Activated gamma-delta T cell (primary cell): ENCODE measurements at places on chromosomes 11 and 22.

DNA sequence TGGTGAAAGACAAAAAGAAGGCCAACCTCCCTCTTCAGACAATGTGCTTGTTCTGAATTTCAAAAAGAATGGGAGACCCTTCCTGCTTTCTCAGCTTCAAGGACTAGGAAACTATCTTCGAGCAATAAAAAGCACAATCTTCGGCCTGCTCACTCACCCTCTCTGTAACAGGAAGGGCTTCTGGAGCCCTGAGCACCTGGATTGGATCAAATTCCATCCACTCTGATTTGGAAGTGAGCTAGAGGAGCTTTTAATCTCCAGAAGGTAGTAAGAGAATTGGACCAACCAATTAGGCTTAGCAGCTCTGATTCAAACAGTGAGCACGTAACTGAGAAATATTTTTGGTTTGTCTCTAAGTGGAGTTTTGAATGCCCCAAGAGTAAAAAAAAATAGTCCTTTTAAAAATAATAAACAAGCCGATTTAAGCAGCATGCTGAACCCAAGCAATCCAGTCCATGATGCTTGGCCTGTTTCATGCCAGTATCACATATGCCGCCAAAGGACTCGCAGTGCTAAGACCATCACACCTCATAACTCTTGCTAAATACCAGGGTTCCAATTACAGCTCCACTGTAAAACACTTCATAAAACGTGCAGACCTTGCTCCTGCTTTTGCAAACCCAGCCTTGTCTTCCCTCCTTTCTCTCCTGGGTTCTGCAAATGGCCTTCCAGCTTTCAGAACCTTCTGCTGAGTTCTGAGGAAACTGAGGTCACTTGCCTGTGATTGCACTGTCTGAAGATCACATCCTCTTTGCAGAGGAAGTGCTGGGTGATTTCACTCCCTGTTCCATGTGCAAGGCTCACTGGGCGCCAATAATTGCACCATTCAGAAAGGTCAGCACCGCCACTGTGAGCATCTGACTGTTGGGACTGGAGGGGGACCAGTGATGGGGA, 74.4 kb downstream of the SLC1A2 start:
- DNase-seq = no peak

DNA sequence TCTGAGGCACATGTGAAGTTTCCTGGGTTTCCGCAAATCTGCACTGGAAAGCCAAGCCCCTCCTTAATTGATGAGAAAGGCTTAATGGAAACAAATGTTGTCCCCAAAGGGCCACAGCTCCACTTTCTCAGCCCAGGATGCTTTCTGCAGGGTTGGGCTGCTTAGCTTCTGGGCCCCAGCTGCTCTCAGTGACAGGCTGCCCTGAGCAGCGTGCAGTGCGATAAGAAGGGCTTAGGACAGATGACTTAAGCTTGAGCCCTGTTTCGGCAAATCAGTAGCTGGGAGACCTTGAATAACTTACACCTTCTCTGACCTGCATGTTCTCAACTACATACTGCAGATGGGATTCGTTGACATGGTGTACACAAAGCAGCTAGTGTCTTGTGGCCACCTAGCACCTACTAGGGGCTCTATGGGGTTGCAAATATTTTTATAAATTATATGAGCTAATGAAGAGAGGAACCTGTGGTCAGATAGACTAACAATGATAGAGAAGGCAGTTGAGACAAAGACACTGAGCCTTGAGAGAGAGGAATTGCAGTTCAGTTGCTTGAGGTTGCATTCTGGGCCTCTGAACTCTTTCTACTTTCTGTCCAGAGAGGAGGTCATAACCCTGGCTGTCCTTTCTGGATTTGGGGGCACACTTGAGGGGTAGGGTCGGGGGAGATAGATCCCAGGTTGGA, 11.5 kb downstream of the STX3 start:
- no peak for DNase-seq

DNA sequence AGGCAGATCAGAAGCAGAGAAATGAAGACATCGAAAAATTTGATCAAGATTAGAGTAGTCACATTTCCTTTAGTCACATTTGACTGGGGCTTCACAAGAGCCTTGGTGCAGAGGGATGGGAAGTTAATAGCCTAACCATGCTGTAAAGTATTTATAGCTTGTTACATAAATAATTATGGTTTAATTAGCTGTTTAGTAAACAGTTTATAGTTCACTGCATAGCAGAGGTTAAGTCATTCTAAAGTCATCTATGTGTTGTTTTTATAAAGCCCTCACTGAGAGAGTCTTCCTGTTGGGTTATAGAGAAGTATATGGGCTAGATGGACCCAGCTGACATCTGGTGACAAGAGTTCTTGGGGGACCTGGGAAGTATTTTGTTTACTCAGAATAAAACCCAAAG, 47.1 kb downstream of the INSC start:
- DNase-seq = no peak

GRCh38 chr22:32644252-32645100, 157.0 kb upstream of the TIMP3 start:
- DNase-seq = no peak

DNA sequence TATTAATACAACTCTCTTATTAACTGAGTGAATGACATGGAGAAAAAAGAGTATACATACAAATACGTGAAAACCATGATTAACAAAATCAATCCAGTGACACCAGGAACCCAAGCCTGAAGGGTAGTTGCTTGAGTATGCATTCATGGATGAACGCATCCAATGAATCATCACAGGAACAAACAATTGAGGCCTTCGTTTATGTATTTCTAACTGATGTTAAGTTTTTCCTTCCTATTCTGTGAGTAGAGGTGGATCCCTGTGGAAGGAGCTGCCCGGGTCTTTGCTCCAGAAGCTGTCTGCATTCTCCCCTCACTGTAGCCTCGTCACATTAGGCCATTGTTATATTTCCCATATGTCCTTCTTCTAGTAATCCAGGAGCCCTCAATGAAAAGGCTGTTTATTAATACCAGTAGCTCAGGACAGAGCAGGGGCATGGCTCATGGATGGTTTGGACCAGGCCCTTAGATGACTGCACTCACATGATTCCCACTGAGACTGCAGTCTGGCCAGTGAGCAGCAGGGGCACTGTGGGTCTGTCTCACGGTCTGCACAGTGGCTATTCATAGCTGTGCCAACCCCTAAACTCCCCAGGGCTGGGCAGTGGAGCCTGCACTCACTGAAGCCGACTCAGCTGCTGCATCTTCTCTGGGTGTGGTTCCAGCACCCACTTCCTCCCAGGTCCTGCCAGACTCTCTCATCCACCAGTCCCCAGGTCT, 128.1 kb upstream of the TOP3B start:
- DNase-seq = no peak

GRCh38 chr11:47477323-47477722, 28.4 kb upstream of the RAPSN start:
- no peak for DNase-seq

DNA sequence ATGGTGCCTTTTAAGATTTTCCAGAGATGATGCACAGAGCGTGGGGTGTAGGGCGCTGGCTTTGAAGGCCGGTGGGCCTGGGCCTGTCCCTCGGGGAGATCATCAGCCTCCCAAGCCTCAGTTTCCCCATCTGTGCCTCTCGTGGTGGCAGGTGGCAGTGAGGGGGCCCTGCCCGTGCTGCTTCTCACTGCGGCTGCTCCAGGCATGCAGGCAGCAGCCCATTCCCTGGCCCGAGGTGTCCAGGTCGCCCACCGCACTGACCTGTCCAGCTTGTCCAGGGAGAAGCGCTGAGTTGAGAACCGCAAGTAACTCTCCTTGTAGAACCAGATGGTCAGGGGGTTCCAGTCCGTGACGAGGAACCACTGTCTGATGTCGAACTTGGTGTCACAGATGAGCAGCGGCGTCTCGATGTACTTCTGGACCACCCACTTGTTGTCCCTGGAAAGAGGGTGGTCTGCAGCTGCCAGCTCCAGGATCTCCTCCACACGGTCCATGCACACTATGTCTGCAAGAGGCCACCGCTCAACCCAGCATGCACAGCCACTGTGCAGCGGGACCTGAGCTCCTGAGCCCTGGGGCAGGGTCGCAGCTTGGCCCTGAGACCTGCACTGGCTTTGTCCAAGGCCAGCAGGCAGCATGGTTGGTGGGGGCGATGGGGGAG, 20.5 kb upstream of the IL17REL start:
- no peak for DNase-seq

GRCh38 chr11:94786264-94787126, 18.3 kb downstream of the AMOTL1 start:
- DNase-seq = no peak

DNA sequence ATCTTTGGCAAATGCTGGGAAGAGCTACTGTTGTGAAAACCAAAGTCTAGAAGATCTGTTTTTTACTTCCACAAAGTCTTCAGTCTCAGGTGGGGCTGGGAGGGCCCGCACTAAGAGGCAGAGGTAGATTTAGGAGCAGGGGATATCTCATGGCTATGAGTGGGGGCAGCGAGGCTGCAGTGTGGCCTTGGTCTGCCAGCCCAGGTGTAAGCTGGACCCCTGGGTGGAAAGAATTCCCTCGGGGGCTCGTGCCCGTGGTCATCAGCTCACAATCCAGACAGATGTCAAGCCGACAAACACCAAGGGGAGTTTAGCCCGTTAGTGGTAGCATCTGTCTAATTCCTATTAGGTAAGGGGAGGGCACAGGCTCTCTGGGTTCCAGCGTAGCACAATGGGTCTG, 9.0 kb downstream of the PKNOX2 start:
- no peak for DNase-seq
